ENCODE measurements at places on chromosomes 4 and X.
A peak's percentile ranks its signal among the peaks of the same experiment; 100 is the strongest.

DNA sequence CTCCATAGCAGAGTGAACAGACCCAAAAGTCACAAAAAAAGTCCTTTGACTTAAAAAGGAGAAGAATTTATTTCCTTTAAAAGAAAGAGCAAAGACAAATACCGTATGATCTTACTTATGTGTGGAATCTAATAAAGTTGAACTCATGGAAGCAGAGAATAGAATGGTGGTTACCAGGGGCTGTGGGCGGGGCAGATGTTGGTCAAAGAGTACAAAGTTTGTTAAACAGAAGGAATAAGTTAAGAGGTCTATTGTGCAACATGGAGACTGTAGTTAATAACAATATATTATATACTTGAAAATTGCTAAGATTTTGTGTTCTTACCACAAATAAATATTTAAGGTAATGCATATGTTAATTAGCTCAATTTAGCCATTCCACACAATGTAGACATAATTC is 173.3 kb upstream of the S100G start:
- DNase-seq, result no peak

DNA sequence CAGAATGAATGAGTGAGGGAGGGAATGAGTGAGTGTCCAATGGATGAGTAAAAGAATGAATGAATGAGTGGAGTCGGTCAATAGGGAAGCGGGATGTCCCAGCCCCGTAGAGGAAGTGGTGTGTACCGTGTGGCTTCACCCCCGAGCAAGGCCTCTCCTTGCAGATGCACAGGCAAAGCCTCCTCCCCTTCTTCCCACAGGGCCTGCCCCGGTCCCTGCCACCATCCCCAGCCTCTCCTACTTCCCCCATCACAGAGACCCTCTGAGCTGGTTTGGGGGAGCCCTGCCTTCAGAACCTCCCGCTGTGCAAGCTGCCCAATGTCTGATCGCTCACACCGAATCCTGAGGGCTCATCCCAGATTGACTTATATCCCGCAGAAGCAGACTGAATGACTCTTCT is 13.6 kb downstream of the HTRA3 start:
- DNase-seq, result no peak

GRCh38 chr4:54941994-54942552 is 183.3 kb downstream of the KDR start:
- DNase-seq, result no peak

DNA sequence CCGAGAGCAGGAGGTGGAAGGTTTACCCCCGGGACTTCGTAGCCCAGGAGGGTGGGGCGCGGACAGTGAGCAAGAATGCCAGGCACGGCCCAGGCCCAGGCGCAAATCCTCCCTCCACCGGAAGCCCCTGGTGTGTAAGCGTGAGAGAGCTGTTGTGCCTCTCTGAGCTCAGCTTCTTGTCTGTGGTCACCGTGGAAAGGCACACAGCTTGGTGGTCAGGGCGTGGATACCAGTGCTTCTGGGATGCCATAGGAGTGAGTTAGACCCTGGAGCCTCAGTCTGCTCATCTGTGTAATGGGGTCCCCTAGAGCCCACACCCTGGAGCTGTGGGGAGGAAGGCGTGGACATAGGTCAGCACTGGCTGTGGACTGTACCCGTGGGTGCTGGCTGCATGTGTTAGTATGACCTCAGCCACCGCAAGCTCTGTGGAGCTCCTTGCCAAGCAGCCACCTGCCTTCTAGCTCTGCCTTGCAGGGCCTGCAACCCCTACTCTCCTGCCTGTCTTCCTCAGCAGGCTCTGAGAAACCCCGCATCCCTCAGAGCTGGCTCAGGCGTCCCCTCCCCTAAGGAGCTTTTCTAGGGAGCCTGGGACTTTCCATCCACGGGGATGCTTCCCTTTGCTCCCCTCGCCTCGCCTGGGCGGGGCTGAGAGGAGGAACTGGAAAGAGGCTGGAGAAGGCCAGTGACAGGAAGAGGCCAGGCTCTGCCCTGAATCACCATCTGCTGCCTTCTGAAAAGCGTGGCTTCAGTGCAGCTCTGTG is 28.0 kb upstream of the AFAP1 start:
- DNase-seq, result peak; percentile 53

- DNase-seq, result no peak
These were observed 1840.1 kb downstream of the PCDH7 start for GRCh38 chr4:32560306-32560705.

DNA sequence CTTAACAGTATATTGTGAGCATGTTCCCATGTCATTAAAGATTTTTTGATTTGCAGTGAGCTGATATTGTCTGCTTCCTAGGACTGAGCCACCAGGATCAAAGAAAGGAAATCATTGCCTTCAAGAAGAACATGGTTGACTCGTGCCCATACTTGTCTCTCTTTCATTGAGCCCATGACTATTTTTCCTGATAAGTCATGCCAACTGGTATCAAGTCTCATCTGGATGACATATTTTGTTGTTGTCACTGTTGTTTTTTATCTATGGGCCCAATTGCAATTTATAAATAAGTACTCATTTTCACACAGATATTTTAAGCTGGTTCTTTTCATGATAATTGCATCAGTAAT is 10.2 kb upstream of the RHOH start:
- DNase-seq, result no peak

GRCh38 chr4:127251423-127251822 is 381.3 kb upstream of the INTU start:
- no peak for DNase-seq

DNA sequence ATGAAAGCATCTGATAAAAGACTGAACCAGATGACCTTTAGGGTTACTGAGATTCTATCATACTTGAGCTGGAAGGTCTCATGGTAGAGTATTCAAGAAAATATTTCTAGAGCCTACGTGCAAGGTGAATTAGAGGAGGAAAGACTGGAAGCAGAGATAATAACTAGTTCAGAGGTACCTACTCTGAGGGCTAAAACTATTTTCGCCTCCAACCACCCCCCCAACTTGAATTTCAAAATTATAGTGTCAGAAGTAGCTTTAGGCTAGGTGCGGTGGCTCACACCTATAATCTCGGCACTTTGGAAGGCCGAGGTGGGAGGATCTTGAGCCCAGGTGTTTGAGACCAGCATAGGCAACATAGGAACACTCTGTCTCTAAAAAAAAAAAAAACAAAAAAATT is 30.9 kb downstream of the NLGN3 start:
- no peak for DNase-seq

DNA sequence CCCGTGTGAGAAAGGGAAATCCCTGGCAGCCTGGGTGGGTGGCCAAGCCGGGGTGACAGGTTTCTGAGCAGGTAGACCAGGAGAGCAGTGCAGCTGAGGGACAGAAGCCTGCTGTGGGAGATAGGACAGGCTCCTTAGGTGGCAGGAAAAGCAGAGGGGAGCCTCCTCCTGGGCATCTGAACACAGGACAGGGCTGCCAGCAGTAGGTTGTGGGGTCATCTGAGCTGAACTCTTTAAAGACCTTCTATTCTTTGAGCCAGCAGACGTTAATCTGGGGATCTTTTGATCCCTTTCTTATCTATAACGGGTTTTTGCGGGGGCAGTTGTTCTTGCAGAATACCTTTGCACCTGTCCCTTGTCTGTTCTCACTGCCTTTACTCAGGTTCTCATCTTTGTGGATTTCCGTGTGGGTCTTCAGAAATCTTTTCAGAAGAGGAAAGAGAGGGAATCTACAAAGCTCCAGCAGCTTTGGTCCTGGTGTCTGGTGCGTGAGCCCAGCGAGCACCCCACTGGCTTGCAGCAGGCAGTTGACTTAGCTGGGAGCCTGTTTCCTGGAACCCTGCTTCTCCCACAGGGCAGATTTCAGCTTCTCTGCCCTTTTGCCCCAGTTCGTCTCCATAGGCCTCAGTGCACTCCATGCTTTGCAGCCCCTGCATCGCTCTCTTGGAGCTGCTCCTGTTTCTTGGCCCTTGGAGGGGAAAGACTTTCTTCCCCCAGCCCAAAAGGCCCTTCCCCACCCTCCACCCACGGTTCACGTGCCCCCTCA is 35.8 kb upstream of the TADA2B start:
- no peak for DNase-seq

DNA sequence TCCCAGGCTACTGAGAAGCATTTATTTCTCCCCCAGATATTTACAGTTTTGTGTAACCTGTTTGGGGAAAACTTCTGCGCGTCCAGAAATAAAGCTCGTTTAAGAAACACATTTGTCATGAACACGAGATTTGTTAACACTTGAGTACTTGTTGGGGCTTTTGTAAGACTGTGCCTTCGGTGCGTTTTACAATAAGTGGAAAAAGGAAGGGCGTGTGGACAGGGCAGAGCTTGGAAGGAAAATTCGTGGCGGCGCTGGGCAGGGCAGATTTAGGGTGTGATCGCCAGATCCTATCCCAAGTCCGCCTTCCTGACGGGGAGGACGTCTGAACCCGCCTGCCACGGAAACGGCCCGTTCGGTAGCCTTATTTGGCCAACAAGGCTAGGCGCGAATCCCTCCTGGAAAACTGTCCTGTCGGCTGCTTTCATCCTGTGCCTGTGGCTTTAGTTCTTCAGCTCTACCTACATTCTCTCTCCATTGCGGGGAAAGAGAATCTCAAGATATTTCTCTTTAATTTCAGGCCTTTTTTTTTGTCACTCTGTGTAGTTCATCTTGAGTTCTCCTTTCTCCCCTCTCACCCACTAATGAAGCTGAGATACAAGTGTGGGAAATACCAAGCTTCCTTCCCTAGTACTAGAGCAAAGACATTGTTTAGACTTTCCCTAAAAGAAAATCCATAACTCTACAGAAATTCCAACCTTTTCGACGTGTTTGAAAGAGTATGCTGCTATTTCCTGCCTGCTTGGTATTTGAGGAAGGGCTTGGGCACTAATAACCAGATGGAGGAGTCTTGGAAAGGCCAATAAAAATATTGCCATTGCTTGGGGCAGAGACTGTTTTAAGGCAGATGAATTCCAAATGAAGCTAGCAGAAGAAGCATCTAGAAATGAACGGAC is 982 bp downstream of the PDLIM5 start:
- peak; percentile 74 for DNase-seq

- no peak for DNase-seq
These were observed 175.2 kb downstream of the ADGRL3 start for GRCh38 chr4:61375301-61375700.

Data from suppressor macrophage treated with lipopolysaccharide for 4 hours (primary cell).